ENCODE measurements at places on chromosomes 7 and 10.
A peak's percentile ranks its signal among the peaks of the same experiment; 100 is the strongest.

DNA sequence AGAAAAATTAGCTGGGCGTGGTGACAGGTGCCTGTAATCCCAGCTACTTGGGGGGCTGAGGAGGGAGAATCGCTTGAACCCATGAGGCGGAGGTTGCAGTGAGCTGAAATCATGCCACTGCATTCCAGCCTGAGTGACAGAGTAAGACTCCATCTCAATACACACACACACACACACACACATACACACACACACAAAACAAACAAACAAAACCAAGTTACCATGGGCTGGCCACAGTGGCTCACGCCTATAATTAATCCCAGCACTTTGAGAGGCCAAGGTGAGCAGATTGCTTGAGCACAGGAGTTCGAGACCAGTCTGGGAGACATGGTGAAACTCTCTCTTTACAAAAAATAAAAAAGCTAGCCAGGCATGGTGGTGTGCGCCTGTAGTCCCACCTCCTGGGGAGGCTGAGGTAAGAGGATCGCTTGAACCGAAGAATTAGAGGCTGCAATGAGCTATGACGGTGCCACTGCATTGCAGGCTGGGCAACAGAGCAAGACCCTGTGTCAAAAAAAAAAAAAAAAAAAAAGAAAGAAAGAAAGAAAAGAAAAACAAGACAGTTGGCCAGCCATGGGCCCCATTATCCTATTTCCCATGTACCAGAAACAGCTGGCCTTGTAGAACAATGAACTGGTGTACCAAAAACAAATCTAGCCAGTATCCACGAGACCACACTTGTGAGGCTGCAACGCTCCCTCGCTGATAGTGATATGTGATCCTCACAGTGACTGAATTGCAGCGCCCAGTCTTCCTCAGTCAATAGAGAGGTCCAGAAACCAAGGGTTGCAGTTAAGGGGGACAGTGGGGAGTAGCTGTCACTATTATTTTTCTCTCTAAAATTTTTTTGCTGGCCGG lies 6.6 kb upstream of the AGFG2 start:
- no peak for DNase-seq

DNA sequence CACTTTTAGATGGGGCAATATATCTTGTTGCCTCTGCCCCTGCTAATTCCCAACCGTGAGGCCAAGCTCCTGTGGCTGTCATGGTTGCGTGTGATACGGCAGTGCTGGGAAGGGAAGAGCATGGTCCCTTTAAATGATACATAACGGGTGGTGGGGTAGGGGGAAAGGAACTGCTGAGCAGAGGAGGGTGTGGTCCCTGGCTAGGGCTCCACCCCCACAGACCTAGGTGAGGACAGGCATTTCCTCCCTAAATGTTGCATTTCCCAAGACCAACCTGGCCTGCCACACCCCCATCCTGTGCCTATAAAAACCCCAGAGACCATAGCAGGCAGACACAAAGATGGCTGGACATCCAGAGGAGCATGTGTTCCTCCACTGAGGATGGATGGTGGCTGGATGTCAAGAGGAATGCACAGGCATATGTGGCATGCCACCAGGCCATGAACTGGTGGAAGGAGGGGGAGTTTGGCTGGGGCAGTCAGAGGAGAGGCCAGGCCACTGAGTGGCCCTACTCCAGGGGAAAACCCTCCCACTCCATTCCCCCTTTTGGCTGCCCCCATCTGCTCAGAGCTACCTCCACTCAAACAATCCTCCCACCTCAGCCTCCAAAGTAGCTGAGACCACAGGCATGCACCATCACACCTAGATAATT lies 104.0 kb downstream of the PLXDC2 start:
- DNase-seq: no peak

DNA sequence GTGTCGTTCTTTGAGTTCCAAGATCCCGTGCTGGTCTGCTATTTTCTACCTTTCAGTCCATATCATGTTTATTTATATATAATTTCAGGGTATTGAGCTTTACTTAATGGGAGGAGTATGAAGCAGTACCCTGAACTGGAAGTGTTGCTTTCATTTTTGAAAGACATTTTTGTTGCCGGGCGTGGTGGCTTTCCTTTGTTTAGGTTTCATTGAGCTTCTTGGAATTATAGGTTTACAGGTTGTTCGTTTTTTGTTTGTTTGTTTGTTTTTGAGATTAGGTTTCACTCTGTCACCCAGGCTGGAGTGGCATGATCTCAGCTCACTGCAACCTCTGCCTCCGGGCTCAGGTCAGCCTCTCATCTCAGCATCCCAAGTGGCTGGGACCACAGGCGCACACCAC lies 7.4 kb downstream of the ZNF487 start:
- DNase-seq: no peak

DNA sequence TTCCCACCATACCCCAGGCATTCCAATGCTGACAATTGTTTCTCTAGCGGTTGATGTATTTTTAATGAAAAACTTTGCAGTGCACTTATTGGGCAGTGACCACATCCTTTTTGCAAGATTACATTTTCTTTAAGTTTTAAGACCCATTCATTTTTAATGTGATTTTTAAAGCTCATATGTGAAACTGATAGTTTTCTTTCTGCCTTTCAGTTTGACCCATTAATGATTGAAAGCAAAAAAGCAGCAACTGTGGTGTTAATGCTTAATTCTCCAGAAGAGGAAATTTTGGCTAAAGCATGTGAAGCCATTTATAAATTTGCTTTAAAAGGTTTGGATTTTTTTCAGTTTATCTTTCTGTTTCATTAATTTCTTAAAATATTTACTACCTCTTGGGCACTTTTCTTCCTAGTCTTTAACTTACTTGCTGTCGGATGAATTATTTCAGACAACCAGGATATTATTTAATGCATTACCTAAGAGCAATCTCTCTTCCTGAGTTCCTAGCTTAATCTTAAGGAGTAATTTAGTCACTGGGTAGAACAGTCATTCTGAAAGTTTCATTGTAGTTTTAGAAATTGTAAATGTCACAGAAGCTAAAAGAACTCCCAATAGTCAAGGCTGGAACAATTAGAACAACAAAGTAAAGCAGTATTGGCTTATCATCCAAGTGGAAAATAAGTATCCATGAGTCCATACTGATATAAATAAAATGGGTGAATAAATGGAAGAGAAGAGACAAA lies 18.3 kb downstream of the ARMC3 start:
- no peak for DNase-seq

DNA sequence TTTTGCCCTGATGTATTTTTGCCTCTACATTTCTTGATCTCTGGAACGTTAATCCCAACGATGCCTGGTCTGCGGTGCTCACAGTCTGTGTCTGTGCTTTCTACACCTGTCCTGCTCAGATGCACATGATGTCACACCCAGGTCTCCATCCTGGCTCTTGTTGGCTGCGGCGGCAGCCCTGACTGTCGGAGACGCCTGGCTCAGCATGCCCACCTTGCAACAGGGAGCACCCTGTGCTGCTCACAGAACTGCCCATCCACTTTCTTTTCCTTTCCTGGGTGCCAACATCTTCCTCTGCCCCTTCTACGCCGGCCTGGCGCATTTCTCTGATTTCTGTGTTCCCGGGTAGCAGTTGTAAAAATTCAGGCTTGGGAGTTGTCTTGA lies 106.2 kb downstream of the CUX1 start:
- no peak for DNase-seq

DNA sequence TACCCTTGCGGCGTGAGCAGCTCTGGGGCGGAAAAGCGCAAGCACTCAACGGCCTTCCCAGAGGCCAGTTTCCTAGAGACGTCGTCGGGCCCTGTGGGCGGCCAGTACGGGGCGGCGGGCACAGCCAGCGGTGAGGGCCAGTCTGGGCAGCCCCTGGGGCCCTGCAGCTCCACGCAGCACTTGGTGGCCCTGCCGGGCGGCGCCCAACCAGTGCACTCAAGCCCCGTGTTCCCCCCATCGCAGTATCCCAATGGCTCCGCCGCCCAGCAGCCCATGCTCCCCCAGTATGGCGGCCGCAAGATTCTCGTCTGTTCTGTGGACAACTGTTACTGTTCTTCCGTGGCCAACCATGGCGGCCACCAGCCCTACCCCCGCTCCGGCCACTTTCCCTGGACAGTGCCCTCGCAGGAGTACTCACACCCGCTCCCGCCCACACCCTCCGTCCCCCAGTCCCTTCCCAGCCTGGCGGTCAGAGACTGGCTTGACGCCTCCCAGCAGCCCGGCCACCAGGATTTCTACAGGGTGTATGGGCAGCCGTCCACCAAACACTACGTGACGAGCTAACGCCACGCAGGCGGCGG lies 12.6 kb downstream of the TRIM8 start:
- no peak for DNase-seq

DNA sequence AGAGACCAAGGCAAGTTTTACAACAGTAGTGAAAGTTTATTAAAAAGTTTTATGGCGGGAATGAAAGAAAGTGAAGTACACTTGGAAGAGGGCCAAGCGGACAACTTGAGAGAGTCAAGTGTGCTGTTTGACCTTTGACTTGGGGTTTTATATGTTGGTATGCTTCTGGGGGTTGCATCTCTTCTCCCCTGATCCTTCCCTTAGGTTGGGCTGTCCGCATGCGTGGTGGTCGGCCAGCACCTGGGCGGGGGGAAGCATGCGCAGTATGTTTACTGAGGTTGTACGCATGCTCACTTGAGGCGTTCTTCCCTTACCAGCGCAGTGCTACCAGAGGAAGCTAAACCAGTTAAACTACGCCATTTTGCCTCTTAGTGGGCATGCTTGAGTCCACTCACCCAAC lies 31.9 kb downstream of the NUP42 start:
- no peak for DNase-seq

DNA sequence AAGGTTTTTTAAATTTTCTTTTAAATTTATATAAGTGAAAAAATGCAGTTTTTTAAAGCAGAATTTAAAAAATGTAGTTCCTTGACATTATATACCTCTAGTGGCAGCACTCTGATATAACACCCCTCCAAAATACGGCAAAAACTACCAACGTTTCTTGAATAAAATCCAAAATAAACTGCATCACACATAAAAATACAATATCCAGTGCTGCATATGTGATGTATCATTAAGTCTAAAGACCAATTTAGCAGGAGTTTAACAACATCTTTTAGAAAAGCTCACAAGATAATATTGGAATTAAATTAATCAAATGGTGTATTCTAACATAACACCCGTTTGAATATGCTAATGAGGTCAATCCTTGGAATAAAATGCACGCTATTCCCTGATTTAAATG lies 1.4 kb downstream of the TCERG1L start:
- no peak for DNase-seq

DNA sequence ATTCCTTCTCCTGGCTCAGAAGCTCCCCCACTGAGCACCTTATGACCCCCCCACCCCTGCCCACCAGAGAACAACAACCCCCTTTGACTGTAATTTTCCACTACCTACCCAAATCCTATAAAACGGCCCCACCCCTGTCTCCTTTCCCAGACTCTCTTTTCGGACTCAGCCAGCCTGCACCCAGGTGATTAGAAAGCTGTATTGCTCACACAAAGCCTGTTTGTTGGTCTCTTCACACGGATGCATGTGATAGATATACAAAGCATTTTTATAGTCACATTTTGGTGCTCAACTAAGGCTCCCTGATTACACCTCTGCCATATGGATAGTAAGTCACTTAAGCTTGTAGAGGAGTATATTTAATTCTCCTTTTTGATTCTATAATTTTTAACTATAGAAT lies 985.8 kb downstream of the REEP3 start:
- DNase-seq: no peak

- peak; percentile 70 for DNase-seq
Measured at GRCh38 chr10:21516242-21517131, 9.0 kb downstream of the SKIDA1 start.

DNA sequence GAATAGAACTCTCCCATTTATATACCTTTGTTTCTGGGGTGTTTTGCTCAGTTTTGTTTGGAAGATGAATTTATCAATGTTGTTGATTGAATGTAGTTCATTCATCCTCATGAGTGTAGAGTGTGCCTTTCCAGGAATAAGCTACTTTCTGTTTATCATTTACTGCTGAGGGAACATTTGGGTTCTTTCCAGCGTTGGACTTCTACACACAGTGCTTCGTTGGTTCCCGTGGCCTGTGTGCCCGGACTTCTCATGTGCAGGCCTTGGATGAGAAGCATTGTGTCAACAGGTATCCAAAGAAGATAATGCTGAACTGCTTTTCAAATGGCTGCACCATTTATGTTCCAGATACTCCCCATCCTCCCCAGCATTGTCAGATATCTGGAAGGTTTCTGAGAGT lies 107.6 kb upstream of the TNS3 start:
- DNase-seq: no peak

GRCh38 chr10:60524541-60524940 lies 134.9 kb upstream of the ANK3 start:
- DNase-seq: no peak

- no peak for DNase-seq
Measured at GRCh38 chr7:128431221-128431620, 21.4 kb upstream of the IMPDH1 start.

- no peak for DNase-seq
Measured at GRCh38 chr7:45564485-45564884, 9.7 kb upstream of the ADCY1 start.

DNA sequence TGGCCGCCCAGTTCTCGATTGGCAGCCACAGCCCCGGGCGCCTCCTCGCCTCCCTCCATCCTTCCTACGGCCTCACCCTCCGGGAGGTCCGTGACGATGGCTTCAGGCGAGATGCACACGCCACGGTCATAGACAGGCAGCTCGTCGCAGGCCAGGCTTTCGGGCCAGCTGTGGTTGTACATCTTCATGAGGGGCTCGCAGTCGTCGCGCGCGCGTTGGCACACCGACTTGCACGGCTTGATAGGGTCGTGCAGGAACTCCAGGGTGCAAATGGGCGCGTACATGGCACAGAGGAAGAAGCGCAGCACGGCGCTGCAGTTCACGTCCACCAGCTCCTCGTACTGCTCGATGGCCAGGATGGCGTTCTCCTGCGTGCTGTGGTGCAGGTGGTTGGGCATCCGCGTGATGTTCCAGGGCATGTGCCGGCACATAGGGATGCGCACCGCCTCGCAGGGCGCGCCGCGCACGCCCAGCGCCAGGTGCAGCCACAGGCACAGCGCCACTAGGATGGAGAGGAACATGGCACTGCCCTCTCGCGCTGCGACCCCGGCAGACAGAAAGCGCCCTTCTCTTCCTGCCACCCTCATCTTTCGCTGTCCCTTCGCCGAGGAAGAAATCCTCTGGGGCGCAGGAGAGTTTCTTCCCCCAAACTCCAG lies 472 bp downstream of the SFRP4 start:
- DNase-seq: no peak

GRCh38 chr10:16314259-16314658 lies 122.6 kb upstream of the PTER start:
- no peak for DNase-seq

DNA sequence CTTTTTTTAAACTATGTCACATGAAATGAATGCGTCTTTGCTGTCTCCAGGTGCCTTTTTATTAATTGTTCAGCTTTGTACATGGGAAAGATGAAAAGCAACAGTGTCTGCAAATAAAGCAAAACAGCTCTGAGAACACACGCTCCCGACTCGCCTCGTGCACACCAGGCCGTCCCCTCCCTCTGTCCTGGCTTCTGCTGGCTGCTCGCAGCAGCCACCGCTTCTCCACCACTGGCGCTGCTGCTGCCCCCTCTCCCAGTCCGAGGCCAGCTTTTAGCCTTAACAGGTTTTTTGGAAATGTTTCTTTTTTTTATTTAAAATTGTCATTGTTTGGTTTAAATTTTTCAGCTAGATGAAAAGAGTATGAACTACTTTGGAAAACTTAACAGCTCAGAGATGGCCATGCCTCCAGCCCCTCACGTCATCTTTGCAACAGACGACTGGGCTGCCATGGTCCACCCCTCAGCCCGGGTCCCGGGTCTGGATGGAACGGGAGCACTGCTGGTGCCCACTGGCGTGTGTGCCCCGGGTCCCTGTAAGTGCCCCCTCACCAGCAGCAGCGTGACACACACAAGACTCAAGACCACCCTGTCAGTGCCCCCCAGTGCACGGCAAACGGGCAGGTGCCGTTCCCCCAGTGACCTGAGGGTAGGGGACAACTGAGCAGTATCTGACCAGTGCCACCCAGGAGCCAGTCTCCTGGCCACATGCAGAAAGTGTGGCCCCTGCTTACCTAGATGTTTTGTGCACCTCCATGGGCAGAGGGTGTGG lies 415.6 kb upstream of the FOXK1 start:
- no peak for DNase-seq

Measured in Caki2 (cell line).